NCI-H774 (cell line): ENCODE measurements at places on chromosomes 7 and 10.

DNA sequence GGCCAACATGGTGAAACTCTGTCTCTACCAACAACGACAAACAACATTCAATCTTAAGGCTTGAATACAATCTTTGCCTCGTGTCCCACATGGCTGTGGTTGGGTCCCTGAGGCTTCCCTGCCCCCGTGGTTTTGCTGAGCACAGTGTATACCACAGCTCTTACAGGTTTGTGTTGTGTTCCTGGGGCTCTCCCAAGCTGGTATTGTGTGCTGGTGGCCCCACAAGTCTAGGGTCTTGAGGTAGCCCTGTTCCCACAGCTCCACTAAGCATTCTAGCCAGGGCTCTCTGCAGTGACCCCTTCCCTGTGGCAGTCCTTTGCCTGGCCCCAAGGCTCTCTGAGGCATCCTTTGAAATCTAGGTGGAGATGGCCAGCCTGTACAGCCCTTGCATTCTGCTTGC is 68.0 kb upstream of the CCNY start:
- no peak for DNase-seq

DNA sequence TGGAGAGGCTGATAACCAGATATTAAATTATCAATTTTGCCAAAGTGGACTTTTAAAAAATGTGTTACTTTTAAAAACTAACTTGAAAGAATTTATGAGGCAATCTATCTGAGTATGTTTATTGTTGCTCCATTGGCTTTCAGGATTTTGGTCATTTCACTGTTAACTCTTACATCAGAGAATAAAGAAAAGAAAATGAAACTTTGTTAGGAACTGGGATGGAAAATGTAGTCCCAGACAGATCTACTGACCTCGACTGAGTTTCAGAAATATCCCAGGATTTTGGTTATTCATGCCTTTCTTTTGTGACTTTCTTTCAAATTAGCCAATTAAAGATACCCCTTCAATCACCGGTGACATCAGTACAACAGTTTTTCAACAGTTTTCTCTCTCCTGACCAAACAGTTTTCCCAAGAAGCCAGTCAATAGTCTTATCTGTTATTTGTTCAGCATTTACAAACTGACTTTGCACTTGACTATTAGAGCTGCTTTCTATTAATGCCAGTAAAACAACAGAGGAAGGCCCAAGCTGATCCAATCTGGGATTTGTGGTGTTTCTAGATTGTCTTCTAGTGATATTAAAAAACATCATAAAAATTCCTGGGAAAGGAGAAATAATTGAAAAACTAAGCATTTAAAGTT is 35.8 kb downstream of the NRBF2 start:
- DNase-seq, result no peak

GRCh38 chr7:84058311-84059076 is 136.1 kb downstream of the SEMA3A start:
- DNase-seq, result no peak

GRCh38 chr7:41122256-41122987 is 580.5 kb downstream of the INHBA start:
- no peak for DNase-seq

DNA sequence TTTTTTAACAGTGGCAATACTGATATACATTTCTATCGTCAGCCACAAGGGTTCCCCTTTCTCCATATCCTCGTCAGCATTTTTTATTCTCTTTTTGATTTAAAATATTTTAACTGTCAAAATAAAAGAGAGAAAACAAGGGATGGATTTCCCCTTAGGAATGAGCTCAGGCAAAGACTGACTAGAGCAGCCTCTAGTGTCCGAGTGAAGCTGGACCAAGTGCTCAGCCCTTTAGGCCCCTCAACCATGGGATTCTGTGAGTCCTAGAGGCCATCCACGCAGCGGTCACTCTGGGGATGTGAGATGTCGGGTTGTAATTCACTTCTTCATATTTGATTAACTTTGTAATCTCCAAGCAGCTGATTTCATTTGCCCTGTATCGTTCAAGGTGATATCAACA is 137.4 kb upstream of the RNF32 start:
- no peak for DNase-seq

DNA sequence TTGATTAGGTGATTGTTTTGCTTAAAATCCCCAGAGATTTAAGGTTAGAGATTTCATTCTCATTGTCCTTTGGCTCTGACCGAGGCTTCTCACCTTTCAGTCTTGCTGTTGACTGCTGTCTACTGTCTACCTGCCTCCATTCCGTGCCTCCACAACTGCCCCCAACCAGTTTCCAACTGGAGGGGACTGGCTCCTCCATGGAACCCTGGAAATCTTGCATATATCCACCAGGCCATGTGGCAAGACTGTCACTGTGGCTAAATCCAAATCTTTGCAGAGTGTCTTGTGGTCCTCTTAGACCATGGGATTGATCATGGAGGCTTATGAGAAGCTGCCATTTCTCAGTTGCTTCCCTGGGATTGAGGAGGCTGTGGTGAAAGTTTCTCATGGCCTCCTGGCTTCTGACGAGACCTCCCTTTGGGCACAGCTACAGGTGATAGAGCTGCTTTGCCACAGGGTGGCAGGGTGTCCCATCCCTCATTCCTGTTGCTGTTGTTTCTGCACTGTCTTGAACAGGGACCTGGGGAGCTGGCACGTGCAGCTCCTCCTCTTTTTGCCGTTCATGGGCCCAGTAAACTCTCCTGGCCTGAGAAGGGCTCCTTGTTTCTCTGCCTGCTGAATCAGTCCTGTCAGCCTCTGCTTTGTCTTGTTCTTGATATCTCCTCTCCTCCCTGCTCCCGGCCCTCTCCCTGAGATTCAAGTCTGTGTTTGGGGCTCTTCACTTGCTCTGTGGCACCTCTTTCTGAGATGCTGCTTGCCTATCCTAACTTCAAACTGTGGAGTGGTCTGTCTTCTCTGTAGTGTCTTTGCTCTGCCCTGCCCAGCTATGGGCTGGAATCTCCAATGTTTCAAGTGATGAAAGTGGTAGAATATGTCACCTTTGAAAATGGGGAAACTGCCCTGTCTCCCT is 63.6 kb upstream of the IGFBP3 start:
- no peak for DNase-seq

DNA sequence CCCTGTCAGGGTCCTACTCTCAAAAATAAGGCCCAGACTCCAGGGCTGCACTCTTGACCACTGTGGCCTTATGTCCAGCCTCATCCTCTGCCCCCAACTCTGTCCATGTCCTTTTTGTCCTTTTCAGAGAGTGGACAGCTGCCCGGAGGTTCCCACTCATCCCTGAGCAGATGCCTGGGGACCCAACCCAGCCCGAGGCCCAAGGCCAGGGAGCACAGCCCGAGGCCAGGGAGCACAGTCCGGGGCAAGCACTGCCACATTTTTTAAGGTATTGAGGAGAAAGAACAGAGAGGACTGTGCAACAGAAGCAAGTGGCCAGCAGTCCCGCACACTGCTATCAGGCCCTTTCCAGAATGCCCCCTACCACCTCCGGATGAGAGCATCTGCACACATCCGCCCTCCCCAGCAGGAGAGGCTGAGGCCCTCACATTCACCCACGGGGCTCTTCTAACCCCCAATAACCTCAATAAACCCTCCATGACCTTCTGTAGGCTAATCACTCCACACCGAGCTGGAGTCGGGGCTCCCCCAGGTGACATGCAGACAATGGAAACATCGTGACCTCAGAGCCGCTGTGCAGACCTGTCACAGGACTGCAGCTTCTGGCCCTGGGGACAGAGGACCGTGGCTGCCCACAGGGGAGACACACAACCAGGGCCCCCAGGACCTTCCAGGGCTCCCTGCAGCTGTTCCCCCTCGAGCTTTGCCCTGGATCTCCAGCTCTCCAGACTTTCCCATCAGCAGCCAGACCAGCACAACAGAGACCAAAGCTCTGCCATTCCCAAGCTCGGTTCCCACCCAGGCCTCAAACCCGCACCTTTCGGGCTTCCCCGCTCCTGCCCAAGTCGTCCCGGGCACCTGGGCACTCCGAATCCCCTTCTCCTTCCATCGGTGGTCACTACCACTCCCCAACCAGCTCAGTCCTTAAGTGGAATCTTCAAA is 51.4 kb downstream of the CAMK2B start:
- DNase-seq, result no peak

GRCh38 chr10:29535012-29535777 is 99.6 kb downstream of the SVIL start:
- DNase-seq, result no peak
